ENCODE measurements at places on chromosomes 12 and 14.

DNA sequence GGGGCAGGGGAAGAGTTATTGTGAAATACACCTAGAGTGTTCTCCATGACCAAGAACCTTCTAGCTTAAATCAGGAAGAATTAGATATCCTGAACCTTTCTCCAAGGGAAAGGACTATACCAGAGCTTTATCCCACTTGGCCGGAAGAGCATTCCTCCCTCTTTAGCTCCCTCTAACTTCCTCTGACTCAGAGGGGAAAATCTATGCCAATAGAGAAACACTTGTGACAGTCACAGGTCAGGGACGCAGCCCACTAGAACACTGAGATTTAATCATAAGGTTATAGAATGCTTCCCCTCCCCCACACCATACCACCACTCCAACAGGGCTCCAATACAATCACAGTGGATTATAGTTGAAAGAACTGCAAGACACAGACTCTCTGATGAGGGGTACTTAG lies 55.4 kb upstream of the RFX4 start:
- DNase-seq, result no peak
- H3K4me1 ChIP-seq, result no peaks in the 10 kb centered on the region
- H3K4me3 ChIP-seq, result no peak overlapping the region
- no peak overlapping the region for H3K27ac ChIP-seq
- peaks cover 16% of the 10 kb centered on the region for H3K27me3 ChIP-seq
- no peaks in the 10 kb centered on the region for H3K36me3 ChIP-seq

DNA sequence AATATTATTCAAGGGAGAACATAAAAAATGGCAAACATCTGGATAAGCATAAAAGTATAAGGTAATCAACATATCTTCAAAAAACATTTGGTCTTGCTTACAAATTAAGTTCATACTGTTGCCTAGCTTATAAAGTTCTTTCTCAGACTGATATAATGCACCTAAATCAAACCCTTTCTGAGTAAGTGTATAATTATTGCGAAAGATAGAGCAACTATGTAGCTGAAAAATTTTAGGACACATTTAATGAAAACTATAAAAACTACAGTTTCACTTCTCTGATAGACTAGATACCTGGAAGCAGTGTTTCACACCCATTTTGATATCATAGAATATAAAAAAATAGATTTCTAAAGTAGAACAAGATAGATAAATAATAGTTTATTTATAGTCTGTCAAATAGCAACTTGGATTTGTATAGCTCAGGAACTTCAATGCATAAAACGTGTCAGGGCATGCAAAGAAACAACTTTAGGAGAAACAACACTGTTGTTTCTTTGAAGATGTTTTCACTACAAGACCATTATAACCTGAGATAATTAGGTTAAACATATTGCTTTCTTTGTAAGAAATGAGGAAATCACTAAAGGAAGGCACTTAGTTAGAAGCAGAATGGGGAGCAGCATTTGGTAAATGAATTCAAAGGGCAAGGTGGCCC lies 7.6 kb downstream of the CLECL1 start:
- H3K36me3 ChIP-seq, result peaks cover 37% of the 10 kb centered on the region
- peaks cover 52% of the 10 kb centered on the region for H3K4me1 ChIP-seq
- DNase-seq, result no peak
- peak overlapping the region; percentile 73 for H3K4me3 ChIP-seq

DNA sequence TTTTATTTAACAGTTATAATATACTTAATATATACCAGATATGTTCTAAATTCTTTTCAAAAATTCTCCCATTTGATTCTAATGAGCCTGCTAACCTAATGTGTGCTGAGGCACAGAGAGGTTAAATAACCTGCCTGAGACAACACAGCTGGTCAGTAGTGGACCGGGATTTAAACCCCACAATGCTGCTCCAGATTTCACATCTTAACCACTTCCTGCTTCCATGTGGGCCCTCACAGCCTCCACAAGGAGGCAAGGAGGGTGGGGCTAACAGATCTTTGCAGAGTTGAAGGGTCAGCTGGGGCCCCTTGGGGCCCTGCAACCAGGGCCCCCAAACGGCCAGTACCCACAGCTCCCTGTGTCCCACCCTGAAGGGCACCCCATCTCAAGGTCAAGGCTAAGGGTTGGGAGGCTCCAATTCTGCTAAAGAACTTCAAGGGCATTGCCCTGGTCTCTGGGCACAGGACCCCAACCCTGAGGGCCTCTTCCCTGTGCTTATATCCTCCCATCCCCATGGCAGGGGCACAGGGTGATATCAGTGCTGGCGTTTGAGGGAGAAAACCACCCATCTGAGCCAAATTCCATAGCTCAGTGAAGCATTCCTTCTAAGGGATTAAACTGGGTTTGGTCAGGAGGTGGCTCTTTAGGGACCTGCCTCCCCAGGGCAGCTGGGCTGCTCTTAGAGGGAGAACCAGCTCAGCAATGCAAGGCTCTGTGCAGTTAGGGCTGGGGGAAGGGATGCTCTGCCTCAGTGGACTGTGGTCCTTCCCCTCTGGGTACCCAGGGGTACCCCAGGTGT lies 2.2 kb downstream of the KRT80 start:
- H3K4me3 ChIP-seq, result no peak overlapping the region
- H3K36me3 ChIP-seq, result no peaks in the 10 kb centered on the region
- H3K27ac ChIP-seq, result no peak overlapping the region
- peaks cover 15% of the 10 kb centered on the region for H3K27me3 ChIP-seq
- no peak for DNase-seq

DNA sequence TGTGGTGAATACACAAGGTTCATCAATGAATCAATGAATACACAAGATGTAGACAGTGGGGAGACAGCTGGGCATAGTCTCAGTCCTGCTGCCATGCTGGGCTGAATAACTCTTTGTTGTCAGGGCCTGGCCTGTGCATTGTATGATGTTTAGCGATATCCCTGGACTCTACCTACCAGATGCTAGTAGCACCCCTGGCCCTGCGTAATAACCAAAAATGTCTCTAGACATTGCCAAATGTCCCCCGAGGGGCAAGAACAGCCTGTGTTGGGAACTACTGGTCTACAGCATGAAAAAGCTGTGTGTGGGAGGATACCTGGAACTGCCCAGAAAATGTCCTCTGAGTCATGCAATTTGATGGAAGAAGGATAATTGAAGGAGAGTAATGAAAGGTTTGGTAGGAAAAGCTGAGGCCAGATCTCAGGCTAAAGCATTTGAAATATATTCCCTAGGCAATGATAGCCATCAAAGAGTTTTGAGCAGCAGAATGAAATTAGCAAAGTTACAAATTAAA lies 128.2 kb downstream of the TMEM30B start:
- DNase-seq, result no peak
- H3K4me3 ChIP-seq, result no peak overlapping the region
- H3K4me1 ChIP-seq, result no peaks in the 10 kb centered on the region
- H3K27ac ChIP-seq, result no peak overlapping the region
- no peaks in the 10 kb centered on the region for H3K36me3 ChIP-seq
- peaks cover 8% of the 10 kb centered on the region for H3K27me3 ChIP-seq

GRCh38 chr12:132160016-132160415 lies 15.8 kb downstream of the NOC4L start:
- H3K36me3 ChIP-seq, result peaks cover 8% of the 10 kb centered on the region
- no peak overlapping the region for H3K27ac ChIP-seq
- H3K4me1 ChIP-seq, result peaks cover 4% of the 10 kb centered on the region
- H3K27me3 ChIP-seq, result peaks cover 7% of the 10 kb centered on the region
- DNase-seq, result no peak
- no peak overlapping the region for H3K4me3 ChIP-seq

GRCh38 chr14:73386342-73386741 lies 72.0 kb downstream of the NUMB start:
- H3K36me3 ChIP-seq, result peaks cover 27% of the 10 kb centered on the region
- peaks cover 10% of the 10 kb centered on the region for H3K4me1 ChIP-seq
- no peaks in the 10 kb centered on the region for H3K27me3 ChIP-seq

All from stimulated activated naive B cell treated with anti-CD40 and anti-IgM and Interleukin-4, amounts not matched to agents 10 μg/mL and 1 μg/mL and 100 μg/mL, for 72 hours (primary cell).